ENCODE measurements at places on chromosomes 16 and 17.

DNA sequence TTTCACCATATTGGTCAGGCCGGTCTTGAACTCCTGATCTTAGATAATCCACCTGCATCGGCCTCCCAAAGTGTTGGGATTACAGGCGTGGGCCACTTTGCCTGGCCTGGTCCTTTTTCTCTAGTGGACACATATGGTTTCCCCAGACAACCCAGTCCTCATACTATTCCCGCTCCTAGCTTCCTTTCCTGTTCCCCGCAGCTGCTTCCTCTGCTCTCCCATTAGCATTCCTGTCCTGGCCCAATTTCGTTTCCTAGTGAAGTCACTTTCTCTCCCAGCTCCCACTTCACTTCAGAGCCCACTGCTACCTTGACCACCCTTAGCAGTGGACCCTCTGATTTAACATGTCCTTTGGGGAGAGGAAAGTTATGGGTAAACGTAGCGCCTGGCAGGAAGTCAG is 11.3 kb downstream of the KATNIP start:
- DNase-seq = peak; percentile 21

GRCh38 chr16:8373676-8374431 is 216.5 kb downstream of the TMEM114 start:
- DNase-seq = peak; percentile 25

DNA sequence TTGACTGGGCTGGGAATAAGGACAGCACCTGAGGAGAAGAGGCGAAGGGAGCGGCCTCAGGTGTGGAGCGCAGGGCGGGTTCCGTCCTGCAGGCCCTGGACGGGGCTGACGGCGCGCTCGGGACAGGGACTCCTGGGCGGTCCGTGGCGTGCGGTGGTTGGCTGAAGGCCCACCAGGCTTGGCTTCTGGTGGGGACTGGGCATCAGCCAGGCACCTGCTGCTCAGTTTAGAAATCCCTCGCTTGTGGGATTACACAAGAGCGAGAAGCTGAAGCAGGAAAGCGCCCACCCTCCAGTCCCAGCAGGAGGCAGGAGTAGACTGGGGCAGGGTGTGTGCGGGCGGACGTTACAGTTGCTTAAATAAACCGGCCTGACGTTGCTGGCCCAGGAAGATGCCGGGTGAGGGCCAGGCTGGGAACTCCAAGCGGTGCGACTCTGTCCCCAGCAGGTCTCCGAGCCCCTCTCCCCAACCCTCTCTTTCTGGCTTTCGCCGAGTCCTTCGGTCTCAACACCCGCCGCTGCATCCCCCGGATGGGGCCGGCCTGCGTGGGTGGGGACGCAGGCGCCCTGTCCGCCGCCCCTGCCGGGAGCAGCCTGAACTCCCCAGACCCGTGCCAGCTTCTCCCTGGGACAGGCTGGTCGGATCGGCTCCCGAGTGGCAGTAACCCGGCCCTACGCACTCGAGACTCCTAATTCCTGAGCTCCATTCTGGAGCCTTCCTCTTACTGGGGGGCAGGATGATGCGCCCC is 639 bp downstream of the MIF4GD start:
- DNase-seq = peak; percentile 82

DNA sequence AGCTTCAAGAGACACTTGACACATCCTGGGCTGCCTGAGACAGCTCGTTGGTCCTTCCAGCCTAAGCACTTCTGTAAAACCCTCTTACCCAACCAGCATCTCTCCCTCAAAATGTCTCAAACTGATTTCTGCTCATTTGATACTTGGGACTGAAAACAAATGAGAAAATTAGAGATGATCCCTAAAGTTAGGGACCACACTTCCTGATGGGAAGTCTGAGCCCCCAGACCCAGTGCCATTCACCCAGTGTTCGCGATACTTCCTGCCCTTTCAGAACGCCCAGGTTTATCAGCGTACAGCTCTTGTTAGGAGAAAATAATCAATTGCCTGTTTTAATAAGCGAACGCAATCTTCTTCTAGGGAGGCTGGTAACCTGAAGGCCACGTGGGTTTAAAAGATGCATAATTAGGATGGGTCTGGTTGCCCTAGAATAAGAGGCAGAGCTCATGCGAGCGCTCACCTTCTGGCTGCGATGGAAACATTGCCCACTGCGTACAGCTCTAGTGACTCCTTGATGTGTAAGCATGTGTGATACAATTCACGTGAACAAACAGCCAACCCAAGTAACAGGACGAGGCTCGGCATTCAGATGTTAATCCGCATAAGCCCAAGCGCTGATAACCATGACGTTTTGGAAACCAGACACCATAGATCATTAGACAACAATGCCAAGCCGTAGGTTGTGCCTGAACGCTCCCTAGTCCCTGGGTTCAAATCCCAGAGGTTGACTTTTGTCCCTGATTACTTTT is 213.1 kb downstream of the FOXL1 start:
- no peak for DNase-seq

- no peak for DNase-seq
Measured at GRCh38 chr17:14434506-14434905, 133.6 kb downstream of the HS3ST3B1 start.

DNA sequence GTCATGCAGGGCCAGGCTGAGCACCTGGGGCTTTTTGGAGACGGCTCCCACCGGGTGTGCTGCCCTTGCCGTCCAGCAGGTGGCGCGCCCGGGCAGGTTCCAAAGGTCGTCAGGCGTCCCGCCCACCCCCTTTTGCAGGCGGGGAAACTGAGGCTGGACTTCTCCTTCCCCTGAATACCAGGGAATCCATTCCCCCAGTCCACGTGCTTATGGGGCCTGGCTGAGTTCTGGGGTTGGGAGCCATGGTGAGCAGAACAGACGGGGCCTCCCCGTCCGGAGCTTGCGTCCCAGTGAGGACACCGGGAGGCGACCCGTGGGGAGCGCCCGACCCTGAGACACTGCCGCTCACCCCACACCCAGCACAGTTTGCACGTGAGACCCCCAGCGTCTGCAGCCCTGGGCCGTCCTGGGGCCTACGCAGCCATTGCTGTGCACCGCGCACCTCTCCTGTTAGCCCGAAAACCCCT is 51.8 kb upstream of the JPH3 start:
- DNase-seq = no peak

- DNase-seq = no peak
Measured at GRCh38 chr17:61739002-61739401, 124.3 kb downstream of the BRIP1 start.

DNA sequence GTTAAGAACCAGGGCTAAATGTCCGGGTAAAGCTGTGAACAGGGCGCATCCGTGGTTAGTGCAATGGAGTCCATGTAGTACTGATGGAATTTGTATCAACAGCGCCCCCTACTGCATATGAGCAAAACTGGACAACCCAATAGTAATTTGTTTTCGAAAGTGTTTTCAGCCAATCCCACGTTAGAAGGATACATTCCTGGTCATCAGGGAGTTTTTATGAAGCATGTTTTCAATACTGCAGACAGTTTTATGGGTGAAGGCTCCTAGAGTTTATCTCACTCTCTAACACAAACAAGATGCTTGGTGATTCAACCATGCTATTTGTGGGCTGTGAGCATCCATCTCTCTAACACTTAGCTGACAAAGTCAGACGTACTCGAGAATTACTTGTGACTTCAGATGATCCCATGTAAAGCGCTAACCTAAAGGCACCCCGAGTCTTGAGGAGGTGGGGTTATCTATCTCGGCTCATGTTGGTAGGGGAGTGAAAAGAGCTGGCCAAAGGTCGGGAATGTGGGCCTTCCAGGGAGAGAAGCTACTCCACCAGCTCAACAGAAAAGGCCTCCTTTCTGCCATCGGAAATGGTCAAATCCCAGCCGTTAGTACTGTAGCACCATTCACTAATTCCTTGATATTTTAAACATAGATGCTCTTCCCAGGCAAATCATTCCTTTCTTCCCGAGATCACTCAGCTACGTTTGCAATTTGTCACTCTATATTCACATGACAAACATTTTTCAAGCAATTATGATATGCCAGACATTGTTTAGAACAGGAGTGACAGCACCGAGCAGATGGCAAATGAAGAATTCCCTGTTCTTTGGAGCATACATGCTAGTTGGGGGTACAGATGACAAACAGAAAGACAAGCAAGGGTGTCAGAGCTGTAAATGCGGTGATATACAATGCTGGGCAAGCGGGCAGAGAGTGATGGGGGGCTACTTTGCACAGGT is 46.9 kb upstream of the HNF1B start:
- no peak for DNase-seq

GRCh38 chr16:86707171-86707570 is 128.8 kb downstream of the FOXL1 start:
- no peak for DNase-seq

- DNase-seq = no peak
Measured at GRCh38 chr17:68353111-68353521, 61.8 kb downstream of the ARSG start.

- no peak for DNase-seq
Measured at GRCh38 chr17:21378553-21378952, 2.4 kb downstream of the KCNJ12 start.

DNA sequence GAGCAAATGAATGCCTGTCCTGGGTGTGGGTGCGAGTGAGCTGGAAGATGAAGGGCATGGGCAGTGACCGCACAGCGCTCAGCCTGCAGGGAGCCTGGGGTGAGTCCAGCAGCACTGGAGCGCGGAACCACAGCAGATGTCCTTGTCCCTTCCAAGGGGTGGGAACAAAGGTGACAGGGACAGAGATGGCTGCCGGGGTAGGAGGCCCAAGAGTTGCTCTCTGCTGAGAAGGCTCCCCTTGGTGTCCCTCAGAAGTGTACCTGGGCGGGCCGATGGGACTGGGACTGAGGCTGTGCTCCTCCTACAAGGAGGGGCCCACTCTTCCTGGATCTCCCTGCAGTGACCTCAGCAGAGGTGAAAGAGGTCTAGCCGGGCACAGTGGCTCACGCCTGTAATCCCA is 7.6 kb upstream of the PGAP6 start:
- DNase-seq = no peak

DNA sequence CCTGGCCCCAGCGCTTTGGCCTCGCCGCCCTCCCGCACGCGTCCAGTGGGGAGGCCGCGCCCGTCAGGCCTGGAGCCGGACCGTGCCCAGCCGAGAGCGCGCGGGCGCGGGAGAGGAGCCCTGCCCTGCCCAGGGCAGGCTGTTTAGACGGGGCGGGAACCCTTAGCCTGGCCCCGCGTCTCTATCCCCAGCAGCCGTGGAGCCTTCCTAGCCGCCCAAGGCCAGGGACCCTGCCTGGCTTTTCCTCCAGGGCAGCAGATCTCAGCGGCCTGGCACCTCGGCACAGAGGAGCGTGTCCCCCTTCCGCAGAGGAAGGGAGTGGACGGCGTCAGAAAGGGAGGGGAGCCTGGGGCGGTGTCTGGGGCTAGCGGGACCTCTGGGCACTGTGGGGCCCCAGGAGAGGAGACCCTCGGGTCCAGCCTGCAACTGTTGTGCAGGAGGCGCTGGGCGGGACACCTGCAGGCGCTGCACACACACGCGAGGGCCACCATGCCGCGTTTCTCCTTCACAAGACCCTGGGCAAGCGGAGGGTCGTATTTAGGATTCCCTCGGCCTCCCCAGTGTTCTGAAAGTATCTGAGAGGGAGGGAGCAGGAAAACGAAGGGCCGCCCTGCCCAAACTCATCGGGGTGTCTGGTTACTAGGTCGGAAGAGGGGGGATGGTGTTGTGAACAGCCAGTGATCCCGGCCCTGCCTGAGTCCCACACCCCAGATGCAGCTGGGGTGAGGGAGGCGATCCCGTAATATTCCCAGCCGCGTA is 2.3 kb upstream of the NPTX1 start:
- DNase-seq = no peak

- DNase-seq = peak; percentile 51
Measured at GRCh38 chr17:1087381-1088241, 90.7 kb downstream of the TIMM22 start.

GRCh38 chr17:51257150-51258081 is 2.4 kb downstream of the MBTD1 start:
- DNase-seq = no peak

GRCh38 chr17:9522074-9522473 is 53.5 kb downstream of the STX8 start:
- DNase-seq = peak; percentile 80

GRCh38 chr17:51217946-51218345 is 41.9 kb downstream of the MBTD1 start:
- no peak for DNase-seq

DNA sequence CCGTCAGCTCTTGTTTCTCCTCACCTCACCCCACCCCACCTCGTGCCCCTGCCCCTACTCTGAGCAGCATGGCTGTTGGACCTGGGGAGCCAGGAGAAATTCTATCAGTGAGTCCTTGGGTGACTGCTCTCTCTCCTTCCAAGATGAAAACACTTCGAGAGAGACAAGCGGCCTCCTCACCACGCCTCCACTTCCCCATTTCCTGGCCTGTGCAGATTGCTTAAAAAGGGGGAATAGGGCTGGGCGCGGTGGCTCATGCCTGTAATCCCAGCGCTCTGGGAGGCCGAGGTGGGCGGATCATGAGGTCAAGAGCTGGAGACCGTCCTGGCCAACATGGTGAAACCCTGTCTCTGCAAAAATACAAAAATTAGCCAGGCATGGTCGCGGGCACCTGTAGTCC is 9.5 kb downstream of the DLX4 start:
- no peak for DNase-seq

GRCh38 chr16:68921637-68922036 is 78.3 kb downstream of the TANGO6 start:
- DNase-seq = no peak

GRCh38 chr16:68400083-68400923 is 48.0 kb downstream of the SMPD3 start:
- no peak for DNase-seq

- DNase-seq = no peak
Measured at GRCh38 chr16:89143201-89143741, 28.3 kb upstream of the CDH15 start.

DNA sequence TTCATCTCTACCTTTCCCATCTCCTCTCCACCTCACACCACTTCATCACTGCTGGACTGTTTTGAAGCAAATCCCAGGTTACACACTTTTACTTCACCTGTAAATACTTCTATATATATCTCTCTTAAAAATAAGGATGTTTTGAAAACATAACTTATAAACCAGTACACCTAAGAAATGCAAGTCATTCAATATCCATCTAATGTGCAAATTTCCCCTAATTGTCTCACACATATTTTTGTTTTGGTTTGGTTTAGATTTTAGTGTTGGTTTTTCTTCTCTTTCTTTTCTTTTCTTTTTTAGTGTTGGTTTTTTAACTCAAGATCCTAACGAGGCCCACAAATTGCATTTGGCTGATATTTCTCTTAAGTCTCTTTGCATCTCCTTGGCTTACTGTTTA is 17.9 kb upstream of the ZNF19 start:
- DNase-seq = no peak

DNA sequence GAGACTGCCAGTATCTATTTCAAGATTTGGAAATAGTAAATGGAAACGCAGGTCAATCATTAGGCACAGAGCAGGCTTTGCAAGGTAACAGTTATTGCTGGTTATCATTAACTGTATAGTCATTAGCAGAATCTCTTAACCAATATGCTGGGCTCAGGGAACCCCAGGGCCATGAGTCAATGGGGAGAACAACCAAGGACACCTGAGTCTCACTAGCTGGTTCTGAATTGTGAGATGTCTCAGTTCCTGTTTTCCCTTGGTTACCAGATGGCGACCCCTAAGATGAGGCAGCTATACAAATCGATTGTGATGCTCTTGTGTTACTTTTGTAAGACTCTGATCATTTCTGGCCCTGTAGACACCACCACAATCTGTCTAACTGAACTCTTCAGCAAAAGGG is 385.3 kb downstream of the HAPSTR1 start:
- DNase-seq = no peak

Data from muscle of leg (tissue), 16 donors.